ENCODE measurements at places on chromosomes 3 and 15.

- DNase-seq = no peak
Measured at GRCh38 chr3:186640929-186641328, 730 bp downstream of the FETUB start.

- no peak for DNase-seq
Measured at GRCh38 chr15:100900136-100900794, 18.9 kb upstream of the LRRK1 start.

GRCh38 chr3:162302983-162303624, 806.5 kb downstream of the OTOL1 start:
- DNase-seq = no peak

DNA sequence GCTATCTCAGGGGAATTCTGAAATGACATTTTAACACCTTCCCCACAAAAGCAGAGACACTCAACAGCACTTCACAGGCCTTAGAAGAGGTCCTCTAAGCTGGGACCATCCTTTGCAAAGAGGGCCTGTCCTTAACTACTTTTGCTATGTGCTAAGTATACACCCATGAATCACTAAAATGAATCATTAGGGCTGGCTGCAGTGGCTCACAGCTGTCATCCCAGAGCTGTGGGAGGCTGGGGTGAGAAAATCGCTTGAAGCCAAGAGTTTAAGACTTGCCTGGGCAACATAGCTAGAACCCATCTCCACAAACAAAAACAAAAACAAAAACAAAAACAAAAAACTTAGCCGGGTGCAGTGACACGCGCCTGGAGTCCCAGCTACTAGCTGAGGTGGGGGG, 53.9 kb upstream of the MELTF start:
- peak; percentile 16 for DNase-seq

DNA sequence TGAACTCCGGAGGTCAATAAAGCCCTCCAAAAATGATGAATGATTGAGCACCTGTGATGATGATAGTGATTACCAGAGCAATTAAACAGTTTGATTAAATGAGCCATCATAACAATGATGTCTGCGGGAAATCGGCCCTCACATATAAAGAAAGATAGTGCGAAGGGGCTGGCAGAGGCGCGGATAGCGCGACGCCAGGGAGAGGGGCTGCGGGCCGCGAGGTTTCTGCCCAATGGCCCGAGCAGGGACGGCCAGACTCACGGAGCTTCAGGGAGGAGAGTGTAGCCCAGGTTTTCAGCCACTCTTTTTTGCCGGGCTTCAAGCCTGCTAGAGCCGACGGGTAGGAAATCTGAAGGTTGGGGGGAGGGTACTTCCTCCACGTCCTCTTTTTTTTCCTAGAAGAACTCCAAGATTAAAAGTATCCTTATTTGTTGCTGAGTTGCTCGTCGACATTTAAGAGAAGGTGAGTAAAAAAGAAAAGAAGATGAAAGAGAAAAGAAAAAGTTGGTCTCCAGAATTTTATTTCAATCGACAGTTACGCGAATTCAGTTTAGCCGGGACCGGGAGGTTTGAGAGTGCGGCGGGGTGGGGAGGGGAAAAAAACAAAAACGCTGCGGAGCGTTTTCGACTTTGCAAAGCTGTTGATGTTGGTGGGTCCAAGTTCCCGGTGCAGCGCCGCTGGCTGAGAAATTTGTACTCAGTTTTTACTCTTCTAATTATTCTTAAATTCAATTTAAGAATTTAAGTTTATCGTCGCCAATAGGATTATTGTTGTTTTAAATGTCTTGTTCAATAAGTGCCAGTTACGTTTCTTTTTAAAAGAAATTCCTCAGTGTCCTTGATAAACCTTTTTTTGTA, 2.2 kb upstream of the MEIS2 start:
- DNase-seq = no peak

- no peak for DNase-seq
Measured at GRCh38 chr3:39919281-39919680, 109.9 kb downstream of the MYRIP start.

DNA sequence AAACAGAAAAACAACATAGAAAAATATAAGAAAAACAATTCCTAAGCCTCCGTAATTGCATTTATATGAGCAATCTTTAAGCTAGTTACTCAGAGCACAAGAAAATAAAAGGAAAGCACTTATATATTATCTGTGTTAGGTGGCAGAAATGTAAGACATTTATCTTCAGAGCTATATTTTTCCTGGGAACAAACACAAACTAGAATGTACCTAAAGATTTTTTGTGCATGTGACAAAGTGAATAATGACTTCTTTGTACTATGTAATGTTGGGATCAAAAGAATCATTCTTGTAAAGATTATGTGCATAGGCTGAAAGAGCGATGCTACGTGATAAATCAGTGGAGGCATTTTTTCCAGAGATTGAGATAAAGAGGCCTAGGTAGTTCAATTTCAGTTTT, 111.3 kb upstream of the GMNC start:
- no peak for DNase-seq

DNA sequence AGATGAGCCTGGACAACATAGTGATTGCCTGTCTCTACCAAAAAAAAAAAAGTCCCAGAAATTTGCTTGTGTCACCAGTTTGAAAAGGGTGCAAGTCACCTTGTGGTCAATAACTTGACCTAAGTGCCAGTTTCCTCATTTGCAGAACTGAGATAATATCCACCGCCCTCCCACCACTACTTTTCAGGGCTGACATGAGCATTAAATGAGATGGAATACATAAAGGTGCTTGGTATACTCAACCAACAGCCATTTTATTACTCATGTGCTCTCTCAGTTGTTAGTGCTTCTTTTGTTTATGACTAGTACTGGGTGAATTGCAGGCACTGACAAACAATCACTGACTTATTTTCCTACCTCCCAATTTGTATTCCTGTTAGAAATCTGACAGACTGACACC, 340.5 kb upstream of the SATB1 start:
- no peak for DNase-seq

GRCh38 chr3:125072749-125073389, 17.1 kb upstream of the HEG1 start:
- no peak for DNase-seq

- no peak for DNase-seq
Measured at GRCh38 chr15:74315626-74316025, 51.8 kb downstream of the CYP11A1 start.

- no peak for DNase-seq
Measured at GRCh38 chr3:102826636-102827035, 391.8 kb downstream of the ZPLD1 start.

GRCh38 chr3:49707113-49707480, 12.4 kb downstream of the AMIGO3 start:
- DNase-seq = no peak

DNA sequence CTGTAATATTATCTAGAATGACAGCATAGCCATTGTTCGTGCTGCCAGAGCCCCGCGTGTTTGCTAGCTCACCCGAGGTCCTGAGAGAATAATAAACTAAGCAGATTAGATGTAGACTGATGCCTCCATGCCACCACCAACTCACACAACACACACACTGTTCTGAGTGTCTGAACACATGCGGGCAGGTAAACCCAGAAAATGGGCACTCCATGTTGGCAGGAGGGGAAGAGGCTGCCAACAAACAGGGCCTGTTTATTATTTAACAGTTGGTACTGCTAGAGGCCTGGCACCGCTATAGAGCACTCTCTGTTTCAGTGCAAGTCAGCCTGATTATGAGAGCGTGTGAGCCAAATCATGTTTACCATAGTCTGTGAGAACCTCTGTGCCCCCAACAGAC, 299.0 kb downstream of the ZBTB20 start:
- no peak for DNase-seq

- DNase-seq = peak; percentile 32
Measured at GRCh38 chr3:185825639-185826481, 1.0 kb upstream of the IGF2BP2 start.

DNA sequence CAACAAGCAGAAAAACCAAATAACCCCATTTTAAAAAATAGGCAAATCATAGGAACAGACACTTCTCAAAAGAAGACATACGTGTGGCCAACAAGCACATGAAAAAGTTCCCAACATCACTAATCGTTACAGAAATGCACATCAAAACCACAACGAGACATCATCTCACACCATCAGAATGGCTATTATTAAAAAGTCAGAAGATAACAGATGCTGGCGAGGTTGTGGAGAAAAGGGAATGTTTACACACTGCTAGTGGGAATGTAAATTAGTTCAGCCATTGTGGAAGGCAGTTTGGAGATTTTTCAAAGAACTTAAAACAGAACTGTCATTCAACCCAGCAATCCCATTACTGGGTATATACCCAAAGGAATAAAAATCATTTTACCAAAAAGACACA, 60.7 kb downstream of the ABI3BP start:
- DNase-seq = no peak

- DNase-seq = no peak
Measured at GRCh38 chr3:64063207-64063982, 40.1 kb upstream of the PSMD6 start.

DNA sequence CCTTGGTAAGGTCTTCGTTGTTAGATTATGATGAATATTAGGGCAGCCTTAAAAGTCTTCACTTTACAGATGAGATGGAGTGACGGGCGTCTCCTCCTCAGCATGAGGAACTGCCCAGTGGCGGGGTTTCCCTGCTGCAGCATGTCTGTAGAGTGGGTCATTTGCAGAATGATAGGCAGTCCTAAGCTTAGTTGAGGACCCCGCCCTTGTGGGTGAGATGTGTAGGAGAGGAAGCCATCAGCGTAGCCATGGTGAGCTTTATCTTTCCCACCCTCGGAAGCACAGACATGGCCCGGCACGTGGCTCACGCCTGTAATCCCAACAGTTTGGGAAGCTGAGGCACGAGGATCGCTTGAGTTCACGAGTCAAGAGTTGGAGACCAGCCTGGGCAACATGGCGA, 877 bp downstream of the NIT2 start:
- peak; percentile 14 for DNase-seq

DNA sequence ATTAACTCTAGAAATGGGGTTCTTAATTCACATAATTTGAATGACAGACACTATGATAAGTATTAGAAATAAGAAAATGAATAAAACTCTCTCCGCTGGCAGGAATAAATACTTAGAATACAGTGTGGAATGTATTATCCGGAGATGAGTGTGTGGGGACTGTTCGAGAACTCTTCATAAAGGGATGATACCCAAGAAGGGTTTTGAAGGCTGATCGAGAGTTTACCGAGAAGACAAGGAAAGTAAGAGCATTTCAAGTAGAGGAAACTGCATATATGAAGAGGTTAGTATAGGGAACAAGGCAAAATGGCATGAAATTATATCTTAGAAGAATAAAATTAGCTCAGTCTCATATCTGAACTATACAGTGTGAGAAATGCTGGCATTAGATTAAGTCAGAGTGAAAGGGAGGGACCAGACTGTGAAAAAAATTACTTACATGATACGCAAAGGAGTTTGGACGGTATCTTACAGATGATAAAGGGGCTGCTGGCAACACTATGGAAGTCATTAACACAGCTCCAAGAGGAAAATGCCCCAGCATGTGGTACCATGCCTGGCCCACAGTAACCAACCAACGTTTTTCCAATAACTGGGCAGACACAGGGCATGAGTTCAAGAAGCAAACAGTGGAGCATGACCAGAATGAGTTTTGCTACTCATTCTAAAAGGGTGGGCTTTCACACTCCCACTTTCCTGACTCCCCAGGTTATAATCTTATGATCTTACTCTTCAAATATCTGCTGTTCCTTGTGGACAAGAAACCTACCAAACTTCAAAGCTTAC, 6.5 kb downstream of the DCBLD2 start:
- no peak for DNase-seq

DNA sequence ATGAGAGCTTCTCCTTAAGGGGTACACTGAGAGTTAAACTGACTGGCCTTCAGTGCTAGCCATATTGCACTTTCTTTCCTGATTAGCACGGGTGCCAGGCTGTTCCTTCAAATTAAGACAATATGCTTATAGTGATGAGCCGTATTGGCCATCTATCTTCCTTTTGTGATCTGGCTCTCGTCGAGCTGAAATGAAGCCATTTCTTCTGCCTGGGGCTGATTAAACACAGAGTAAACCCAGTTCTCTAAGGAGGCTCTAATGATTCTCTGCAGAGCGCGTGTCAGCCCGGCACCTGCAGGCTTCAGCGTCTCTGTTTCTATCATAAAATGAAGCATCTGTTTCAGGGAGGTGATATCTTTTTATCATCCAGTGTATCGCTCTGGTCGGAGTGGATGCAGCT, 107.5 kb upstream of the NR2F2 start:
- no peak for DNase-seq

- no peak for DNase-seq
Measured at GRCh38 chr15:78082106-78082742, 4.7 kb upstream of the TBC1D2B start.

DNA sequence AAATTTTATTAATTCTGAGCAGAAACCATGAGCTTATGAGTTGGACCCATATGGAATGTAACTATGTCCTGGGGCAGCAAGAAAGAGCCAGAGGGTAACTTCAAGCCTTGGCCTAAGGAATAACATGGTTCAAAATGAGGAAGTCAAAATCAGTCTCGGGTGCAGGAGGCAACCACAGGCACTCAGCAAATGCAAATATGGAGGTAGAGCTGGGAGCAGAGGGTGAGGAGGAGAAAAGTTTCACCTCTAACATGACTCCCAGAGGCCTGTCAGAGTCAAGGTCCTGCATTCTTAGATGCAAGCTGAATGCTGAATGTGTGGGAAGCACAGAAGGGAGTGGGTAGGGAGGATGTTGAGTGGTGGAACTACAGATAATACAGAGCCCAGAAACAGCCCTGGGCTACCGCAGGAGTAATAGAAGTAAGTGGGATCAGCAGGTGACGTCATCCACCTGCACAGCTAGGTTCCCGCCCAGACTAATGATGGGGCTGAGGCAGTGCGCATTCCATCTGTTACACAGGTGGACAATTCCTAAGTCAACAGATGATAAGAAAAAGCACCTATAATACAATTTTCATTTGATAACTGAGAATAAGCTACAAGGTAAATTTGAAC, 279.8 kb upstream of the ARRDC4 start:
- no peak for DNase-seq

DNA sequence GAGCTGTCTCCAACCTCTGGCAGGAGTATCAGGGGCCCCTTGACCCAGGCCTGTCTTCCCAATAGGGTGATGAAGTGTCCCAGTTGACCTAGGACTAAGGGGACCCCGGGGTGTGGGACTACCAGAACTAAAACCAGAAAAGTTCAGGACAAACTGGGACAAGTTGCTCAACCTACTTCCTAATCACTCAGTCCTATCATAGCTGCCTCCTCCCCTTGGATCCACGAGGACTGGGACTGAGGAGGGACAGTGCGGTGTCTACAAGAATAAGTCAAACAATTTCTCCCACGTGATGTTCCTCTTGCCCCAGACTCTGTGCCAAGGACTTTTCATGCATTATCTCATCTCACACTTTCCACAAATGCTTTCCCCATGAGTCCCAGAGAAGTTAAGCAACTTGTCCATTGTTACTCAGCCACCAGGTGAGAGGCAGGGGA, 49.4 kb upstream of the SLCO2A1 start:
- DNase-seq = no peak

DNA sequence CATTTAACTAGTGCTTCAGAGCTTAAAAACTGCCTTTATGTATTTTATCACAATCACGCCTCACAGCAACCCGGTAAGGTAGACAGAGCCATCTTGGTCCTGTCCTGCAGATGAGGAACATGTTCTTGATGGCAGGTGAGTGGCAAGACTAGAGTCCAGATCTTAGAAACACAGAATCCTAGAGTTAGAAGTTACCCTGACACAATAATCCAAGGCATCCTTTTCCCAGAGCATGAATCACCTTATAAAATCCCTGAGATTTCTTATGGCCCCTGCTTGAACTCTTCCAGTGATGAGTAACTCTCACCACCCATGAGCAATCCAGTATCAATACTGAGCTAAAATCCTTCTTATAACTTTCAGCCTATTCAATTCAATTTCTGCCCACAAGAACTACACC, 16.9 kb downstream of the POPDC2 start:
- DNase-seq = no peak

- no peak for DNase-seq
Measured at GRCh38 chr3:14401692-14402303, 608 bp upstream of the SLC6A6 start.

- DNase-seq = no peak
Measured at GRCh38 chr15:32825219-32825618, 107.4 kb downstream of the GREM1 start.

All from stimulated activated CD4-positive, alpha-beta T cell treated with anti-CD3 and anti-CD28 coated beads, Interleukin-2, amount 100 ng/mL, for 48 hours (primary cell).